ENCODE measurements at places on chromosomes 4 and X.

- DNase-seq: no peak
These were observed 7.6 kb downstream of the SLC25A14 start for GRCh38 chrX:130347321-130347720.

- DNase-seq: no peak
These were observed 41.1 kb upstream of the NKAP start for GRCh38 chrX:119984652-119985051.

DNA sequence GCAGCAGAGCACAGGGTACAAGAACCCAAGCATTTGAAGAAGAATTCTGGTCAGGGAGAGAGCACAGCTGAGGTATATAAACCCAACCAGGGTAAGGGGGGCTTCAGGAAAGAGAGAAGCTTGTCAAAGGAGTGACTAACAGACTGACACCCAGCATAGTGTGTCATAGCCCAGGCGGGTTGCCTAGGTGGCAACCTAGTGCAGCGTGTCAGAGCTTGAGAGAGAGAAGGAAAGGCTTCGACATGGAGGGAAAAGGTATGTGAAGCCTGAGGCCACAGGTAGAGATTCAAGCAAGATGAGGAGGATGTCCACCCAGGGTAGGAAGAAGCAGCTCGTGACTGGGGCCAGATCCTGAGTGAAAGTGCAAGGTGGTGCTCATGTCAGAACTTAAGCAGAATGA is 8.5 kb upstream of the ANTXR2 start:
- DNase-seq: no peak

- no peak for DNase-seq
These were observed 2.4 kb upstream of the BCORL1 start for GRCh38 chrX:129980001-129980401.

DNA sequence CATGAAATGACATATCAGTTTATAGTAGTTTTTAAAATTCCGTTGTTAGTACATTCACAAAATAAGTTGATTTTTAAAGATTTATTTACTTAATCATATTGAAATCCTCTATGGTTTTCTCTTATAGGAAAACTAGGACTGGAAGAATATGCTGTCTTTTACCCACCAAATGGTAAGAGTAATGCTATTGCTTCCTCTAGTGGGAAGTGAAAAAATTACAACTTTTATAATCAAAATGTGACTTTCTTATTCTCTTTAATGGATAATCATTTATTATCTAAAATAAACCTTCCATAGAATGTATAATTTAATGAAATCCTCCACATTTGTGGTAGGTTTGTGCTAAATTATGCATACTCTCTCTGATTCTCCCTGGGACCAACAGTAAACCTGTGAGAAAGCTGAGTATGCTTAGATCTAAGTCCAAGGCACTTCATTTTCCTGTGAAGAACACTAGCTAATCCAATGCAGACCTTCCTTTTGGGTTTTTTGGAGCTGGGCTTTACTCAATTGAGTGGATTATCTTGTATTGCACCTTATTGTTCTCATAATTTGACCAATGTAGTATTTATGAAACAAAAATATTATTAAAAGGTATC is 136.2 kb downstream of the TBC1D19 start:
- no peak for DNase-seq

- no peak for DNase-seq
These were observed 162.4 kb downstream of the WDFY3 start for GRCh38 chr4:84804136-84804535.

Data from stimulated activated CD8-positive, alpha-beta memory T cell treated with anti-CD3 and anti-CD28 coated beads, Interleukin-4, amount 100 ng/mL, for 24 hours (primary cell).